ENCODE measurements at places on chromosomes 13 and 19.

GRCh38 chr13:98994080-98994479 is 16.2 kb upstream of the DOCK9 start:
- DNase-seq, result no peak

DNA sequence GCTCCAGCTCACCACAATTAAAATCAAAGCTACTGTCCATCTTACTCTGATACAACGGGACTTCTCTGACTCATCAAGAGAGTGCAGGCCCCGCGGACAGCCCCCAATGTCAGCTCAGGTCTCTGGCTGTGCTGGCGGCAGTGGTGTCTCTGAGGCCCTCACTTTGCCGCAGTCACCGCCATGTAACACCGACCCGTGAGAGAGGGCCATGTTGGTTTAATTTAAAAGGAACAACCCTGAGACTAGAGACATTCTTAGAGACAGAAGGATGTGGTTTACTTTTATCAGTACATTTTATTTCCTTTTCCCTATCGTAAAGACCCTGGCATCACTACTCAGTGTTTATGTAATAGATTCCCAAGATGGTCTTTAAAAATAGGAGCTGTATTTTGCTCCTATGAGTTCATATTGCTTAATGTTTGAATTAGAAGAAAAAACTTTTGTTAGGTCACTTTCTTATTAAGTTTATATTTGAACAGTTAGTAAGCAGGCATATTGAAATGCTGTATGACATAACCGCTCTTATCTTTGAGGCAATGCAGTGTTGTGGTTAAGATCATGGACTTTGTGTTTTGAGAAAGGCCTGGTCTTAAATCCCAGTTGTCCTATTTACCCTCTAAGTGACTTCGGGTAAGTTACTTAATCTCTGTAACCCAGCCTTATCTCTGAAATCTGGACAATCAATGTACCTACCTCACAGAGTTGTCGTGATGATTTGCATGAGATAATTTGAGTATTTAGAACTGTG is 23.4 kb downstream of the DGKH start:
- DNase-seq, result no peak

DNA sequence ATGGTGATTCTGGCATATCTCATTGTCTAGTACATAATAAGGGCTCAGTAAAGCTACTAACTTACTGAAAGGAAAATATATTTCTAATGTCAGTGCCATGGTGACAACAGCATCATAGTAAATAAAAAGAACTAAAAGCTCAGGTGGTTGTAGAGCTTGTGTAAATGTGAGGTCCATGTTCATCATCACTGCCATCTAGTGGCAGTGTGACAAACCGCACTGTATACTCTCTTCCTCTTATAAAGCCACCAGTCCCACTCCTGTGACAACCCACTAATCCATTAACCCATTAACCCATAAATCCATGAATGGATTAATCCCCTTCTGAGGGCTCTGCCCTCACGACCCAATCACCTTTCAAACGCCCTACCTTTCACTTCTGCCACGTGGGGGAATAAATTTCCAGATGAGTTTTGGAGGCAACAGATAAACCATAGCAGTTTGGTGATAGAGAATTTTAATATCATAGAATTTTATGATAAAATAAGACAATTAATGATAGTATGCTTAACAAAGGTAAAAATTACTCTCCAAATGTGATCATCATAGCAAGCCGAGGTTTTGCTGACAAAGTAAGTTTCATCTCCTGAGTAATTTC is 160.4 kb upstream of the SGCG start:
- peak; percentile 15 for DNase-seq

DNA sequence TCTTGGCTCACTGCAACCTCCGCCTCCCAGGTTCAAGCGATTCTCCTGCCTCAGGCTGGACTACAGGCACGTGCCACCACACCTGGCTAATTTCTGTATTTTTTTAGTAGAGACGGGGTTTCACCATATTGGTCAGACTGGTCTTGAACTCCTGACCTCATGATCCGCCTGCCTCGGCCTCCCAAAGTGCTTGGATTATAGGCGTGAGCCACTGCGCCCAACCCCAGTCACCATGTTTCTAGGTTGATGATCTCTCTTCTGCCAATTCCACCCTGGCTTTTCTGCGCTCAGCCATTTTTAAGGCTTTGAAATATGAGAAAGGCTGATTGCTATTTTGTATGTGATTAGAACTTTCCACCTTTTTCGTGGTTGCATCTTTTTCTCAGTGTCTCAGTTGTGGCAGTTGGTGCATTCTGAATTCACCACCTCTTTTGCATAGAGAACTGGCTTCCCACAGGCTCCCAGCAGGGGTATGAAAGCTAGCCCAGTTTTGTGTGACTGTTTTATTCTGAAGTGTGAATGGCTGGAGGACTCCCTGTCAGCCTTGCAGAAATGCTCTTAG is 15.5 kb downstream of the CEACAM1 start:
- no peak for DNase-seq

GRCh38 chr13:102742101-102742500 is 31.5 kb downstream of the TEX30 start:
- DNase-seq, result no peak

DNA sequence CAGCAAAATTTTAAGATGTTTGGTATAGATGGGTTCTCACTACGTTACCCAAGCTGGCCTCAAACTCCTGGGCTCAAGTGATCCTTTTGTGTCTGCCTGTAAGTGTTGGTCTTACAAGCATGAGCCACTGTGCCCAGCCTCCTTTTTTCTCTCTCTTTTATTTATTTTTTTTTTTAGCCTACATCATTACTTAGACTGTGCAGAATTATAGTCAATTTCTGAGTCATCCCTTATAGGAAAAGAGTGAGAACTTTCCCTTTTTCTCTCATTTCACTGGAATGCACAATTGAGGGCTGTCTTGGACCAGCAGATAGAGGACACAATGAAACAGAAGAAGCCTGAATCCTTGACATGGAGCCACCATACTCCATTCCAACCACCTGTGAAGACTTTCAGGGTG is 13.3 kb downstream of the TSKS start:
- DNase-seq, result no peak

- no peak for DNase-seq
These were observed 3.0 kb downstream of the ABCA7 start for GRCh38 chr19:1042689-1043511.

GRCh38 chr13:41780715-41781706 is 179.9 kb downstream of the VWA8 start:
- DNase-seq, result peak; percentile 22

- no peak for DNase-seq
These were observed 45.0 kb downstream of the LACC1 start for GRCh38 chr13:43924549-43925245.

DNA sequence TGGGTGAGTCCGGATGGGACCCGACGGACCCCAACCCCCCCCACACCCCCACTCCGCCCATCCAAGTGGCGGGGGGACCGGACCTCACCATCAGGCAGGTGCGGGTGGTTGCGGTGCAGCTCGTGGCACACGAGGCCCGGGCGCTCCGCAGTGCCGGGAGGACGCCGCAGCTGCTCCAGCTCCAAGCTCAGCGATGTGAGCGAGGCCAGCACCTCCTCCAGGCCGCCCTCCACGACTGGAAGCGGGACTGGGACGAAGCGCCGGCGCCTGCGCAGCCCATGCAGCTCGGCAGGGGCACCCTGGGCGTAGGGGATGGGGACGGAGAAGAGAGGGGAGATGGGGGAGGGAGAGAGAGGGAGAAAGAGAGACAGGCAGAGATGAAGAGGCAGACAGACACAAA is 30.1 kb upstream of the OLFM2 start:
- DNase-seq, result no peak

DNA sequence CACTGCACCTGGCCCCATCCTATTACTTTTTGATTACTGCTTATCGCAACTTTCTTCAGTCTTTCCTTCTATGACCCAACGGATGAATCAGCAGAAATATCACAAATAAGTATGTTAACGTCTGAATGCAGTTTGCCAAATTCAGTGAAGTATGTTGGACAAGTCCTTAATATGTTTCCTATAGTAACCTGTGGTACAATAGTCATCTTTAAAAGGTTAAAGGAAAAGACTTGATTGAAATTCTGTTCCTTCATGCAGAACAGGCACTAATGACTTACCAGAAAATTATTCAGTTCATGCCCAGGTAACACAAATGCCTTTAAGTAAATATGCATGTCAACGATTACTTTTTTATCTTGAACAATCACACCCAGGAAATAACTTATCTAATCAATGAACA is 242.6 kb downstream of the KCTD12 start:
- no peak for DNase-seq

GRCh38 chr13:113647351-113648215 is 10.4 kb downstream of the ATP4B start:
- peak; percentile 1 for DNase-seq

- DNase-seq, result no peak
These were observed 48.6 kb upstream of the TCF3 start for GRCh38 chr19:1700733-1701663.

DNA sequence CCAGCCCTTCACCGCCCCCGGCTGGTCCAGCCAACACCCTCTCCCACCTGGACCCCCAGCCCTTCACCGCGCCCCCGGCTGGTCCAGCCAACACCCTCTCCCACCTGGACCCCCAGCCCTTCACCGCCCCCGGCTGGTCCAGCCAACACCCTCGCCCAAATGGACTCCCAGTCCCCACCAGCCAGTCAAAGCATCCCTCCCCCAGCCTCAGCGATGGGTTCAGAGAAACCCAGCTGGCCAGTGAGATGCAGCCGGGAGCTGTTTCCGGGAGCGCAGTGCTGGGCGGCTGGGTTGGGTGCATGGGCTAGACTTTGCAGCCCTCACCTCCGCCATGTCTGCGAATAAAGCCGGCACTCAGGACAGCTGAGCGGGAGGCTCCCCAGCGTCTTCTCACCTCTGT is 6.5 kb upstream of the CDC34 start:
- DNase-seq, result no peak

DNA sequence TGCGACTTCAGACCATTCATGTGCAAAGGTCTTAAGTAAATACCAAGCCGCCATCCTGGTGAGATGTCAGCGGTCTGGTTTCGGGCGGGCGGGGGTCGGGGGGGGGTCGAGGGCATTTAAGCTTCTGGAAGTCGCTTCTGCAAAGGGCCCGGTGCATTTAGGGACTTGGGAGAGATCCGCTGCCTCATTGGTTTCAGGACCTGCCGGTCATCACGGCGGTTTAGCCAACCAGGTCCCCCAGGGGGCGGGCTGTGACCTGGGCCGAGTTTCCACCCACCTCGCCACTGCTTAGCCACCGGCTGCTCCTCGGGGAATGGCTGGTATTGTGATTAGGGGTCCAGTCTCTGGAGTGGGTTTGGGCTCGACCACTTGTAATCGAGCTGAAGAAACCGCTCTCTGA is 7.8 kb downstream of the ANKLE1 start:
- peak; percentile 57 for DNase-seq

GRCh38 chr19:18499055-18499775 is 22.7 kb downstream of the ELL start:
- no peak for DNase-seq

GRCh38 chr13:85367887-85368286 is 431.3 kb downstream of the SLITRK6 start:
- no peak for DNase-seq

DNA sequence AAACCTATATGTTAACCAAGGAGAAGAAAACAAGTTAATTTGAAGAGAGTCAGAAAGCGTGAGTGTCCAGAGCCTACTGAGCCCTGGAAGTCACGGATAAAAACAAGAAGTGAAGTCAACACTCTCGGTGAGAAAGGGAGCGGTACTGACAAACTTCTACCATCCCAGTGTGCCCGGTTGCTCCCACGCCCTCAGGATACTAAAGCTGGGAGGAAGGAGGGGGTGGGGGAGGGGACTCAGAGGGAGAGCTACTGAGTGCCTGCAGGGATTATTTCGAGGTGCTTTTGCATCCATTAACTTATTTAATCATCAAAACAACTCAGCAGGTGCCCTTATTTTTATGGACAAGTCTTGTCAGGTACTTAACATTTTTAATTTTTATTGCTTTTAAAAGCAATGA is 166.2 kb downstream of the ZIC5 start:
- DNase-seq, result no peak

DNA sequence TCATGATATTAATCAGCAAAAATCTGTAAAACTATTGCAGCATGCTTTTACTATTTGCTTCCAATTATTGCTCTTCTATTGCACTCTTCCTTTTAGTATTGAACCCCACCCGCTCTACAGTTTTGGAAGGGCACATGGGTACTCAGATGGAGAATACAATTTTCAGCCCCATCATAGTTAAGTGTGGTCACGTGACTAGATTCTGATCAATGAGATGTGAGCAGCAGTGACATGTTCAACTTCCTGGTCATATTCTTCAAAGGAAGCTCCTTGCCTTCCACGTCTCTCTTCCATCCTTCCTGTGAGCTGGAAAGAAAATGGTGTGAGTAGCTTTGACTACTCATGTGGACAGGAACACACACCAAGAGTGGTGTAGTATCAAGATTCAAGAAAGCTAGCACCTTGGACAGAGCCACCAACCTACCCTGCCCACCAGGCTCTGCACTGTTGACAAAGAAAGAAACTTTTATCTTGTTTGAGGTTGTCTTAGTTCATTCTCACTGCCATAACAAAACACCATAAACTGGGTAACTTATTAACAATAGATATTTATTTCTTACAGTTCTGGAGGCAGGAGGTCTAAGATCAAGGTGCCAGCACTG is 3.8 kb upstream of the FGF14 start:
- no peak for DNase-seq

DNA sequence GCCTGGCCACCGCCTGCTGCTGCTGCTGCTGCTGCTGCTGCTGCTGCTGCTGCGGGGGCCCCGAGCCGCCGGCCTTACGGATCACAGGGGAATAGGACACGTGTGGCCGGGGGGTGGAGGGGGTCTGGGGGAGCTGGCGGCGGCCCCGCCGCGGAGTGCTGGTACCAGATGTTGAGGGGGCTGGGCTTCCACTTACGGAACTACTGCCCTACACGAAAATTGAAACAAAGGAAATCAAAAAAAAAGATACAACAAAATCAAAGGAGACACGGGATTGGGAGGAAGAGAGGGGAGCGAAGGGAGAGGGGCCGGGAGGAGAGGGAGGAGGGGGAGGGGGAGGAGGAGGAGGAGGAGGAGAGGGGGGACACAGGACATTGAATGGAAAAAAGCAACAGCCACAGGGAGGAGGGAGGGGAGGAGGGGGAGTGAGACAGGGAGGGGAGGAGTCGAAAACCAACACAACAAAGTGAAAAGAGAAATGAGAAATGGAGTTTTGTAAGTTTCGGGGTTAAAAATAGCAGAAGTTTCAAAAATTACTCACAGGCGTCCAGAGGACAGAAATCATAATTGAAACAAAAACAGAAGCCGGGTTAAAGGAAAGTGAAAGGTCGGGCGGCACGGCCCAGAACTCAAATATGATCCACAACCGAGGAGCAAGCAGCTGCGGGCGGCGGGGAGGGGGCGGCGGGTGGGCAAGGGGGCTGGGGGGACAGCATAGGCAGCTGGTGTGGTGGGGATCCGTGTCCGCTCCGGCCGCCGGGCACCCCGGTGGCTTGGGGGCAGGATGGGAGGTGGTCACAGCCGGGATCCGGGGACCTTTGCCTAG is 57.8 kb downstream of the IER2 start:
- DNase-seq, result peak; percentile 60

Data from HFF-Myc (cell line).